ENCODE measurements at places on chromosomes 16 and 17.

- no peak for DNase-seq
Observed at GRCh38 chr16:86320237-86320595, 190.1 kb upstream of the FOXF1 start.

DNA sequence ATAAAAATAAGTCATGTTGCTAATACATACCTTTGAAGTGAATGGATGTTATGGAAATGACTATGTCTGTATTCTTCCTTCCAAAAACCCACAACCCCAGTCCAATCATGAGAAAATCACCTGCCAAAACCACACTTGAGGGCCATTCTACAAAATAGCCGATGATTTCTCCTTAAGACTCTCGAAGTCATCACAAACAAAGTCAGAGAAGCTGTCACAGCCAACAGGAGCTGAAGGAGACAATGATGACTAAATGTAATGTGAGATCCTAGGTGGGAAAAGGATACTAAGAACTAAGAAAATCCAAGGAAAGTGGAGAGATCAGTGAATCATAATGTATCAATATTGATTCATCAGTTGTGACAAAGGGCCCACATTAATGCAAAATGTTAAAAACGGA is 432.9 kb upstream of the DYNLRB2 start:
- no peak for DNase-seq

- DNase-seq, result no peak
Observed at GRCh38 chr17:19705201-19705600, 11.2 kb downstream of the SLC47A2 start.

- DNase-seq, result peak; percentile 62
Observed at GRCh38 chr16:2912330-2913199, 834 bp downstream of the FLYWCH1 start.

DNA sequence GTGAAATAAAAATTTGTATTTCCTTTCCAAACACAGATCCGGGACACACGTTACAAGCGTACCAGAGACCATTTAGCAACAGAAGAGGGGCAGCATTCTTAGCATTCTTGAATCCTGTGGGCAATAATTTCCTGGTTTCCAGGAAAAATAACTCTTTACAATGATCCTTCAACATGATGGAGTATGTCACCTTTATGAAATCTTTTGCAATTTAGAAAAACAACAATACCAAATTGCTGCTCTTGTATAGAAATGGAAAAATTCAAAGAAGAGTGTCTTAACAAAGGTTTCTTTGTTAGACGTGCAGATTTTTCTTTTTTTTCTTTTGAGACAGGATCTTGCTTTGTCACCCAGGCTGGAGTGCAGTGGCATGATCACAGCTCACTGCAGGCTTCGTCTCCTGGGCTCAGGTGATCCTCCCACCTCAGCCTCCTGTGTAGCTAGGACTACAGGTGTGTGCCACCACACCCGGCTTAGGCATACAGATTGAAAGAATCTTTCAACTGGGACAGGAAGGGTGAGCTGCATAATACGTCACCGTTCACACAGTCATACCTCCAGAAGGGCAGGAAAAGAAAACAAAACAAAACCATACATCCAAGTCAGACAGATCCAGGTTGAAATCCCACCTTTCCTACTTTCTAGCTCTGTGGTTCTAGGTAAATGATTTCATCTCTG is 10.8 kb upstream of the GCSH start:
- no peak for DNase-seq

GRCh38 chr17:17500999-17501605 is 4.9 kb upstream of the RASD1 start:
- no peak for DNase-seq

DNA sequence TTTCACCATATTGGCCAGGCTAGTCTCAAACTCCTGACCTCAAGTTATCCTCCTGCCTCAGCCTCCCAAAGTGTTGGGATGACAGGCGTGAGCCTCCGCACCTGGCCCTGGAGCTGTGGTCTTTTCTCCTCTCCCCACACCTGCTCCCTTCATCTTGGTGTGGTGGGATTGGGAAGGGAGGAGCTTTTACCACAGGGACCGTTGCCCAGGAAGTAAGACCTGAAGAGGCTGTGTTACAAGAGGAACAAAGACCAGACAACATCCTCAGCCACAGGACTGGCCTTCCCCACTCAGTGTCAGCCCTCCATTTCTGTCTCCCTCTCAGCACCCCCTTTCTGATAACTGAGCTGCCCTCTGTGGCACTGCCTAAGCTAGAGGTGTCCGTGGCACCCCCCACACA is 9.4 kb upstream of the C17orf113 start:
- no peak for DNase-seq

- DNase-seq, result no peak
Observed at GRCh38 chr17:79676796-79677195, 53.9 kb upstream of the ENPP7 start.

DNA sequence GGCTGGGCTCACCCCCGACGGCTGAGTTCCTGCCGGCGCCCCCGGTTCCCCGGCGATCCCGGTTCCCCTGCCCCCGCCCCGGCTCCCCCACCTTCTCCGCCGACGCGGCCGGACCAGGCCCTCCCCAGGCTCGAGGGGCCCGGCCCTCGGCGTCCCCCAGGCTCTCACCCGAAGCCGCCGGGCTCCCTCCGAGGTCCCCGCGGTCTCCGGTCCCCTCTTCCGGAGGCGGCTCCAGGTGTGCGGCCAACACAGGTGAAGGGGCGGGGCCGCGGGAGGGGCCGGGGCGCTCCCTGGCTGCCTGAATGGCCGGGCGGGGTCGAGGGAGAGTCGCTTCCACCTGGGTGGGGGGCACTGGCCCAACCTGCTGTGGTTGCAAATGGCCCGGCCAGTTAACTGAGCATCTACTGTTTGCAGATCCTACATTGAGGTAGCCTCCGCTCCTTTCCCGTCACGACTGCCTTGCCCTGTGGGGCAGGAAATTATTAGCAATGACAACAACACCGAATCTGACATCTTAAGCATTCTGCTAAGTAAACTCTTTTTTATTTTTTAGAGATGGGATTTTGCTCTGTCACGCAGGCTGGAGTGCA is at the start of gene BICDL2:
TSS of gene BICDL2 (minus strand) at position 219 of the 590 bp plus-strand sequence. CDS start 1,448 bp downstream, outside the sequence.
- no peak for DNase-seq

DNA sequence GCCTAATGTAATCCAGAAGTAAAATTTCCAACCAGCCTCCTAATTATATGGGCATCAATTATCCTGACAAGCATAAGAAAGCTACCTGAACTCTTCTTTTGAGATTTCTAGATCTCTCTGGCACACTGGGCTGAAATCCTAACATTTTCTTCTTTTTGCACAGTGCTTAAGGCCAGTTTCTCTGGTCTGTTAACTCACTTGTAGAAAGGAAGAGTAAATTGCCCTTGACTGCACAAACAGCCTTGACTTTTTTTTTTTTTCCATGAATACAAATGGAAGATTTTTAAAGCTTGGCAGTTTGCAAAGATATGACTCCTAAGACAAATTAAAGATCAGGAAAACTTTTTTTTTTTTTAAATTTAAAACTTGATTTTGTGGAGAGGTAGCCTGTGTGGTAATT is 291.2 kb upstream of the MON1B start:
- DNase-seq, result no peak

DNA sequence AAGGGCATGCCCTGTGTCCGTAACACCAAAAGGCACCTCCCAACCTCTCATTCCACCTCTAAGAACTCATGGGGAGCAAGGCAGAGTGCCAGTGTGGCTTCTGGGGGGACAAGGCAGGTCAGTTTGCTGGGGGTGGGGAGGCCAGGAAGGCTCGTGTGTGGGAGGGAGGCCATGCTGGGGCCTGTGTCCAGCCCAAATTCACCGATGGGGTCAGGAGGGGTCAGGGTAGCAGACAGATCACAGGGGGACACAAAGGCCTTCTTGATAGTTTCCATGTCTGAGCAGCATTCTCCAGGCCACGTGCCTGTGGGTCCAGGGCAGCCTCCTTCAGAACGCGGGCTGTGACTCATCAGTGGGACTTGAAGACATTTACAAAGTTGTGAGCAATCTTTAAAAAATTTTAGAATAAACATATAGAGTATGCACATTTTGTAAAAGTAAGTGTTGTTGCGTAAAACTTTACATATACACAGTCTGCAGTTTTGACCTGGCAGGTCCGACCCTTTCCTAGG is 20.9 kb downstream of the SPACA3 start:
- no peak for DNase-seq

GRCh38 chr16:66578651-66579531 is at the start of gene CMTM2:
TSS of gene CMTM2 (plus strand) at chr16:66579463. CDS start at chr16:66579608, 145 bp downstream.
- no peak for DNase-seq

GRCh38 chr17:40025991-40026815 is 11.0 kb downstream of the CSF3 start:
- DNase-seq, result peak; percentile 50

GRCh38 chr17:13728781-13729180 is 127.1 kb upstream of the HS3ST3A1 start:
- DNase-seq, result no peak

GRCh38 chr17:179781-180380 is 1.6 kb downstream of the DOC2B start:
- DNase-seq, result no peak

GRCh38 chr16:64983963-64984362 is 137.9 kb downstream of the CDH11 start:
- no peak for DNase-seq

- no peak for DNase-seq
Observed at GRCh38 chr16:57613514-57613913, 14.9 kb upstream of the ADGRG1 start.

DNA sequence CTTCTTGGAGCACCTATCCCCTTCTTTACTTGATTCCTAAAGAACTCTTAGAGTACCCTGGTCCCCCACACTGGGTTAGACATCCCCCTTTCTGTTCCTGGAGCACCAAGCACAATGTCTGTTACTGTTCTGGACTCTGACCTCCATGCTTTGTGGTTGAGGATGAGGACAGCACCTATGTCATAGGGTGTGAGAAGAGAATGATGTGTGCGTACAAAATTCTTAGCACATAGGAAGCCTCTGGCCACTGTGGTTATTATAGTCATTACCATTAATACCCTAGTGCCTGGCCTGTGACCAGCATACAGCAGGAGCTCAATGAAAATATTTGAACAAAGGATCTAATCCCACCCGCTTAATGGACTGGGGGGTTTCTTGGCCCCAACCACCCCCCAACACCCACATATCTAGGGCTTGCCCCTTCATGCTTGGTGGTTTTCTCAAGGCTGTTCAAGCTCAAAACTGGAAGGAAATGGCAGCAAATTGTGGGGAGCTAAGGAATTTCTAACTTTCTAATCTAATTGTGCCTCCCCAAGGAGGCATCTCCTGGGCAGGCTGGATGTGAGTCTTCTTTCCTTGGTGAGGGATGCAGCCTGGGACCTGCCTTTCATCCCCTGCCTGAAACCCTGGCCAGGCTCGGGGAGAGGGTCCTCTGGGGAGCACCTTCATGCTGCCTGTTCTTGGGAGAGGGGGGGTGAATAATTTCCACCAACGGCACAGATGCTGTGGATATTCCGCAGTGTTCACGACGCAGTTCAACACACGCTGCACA is 1.5 kb upstream of the CMIP start:
- DNase-seq, result no peak

- DNase-seq, result no peak
Observed at GRCh38 chr17:53101706-53102105, 721.0 kb upstream of the KIF2B start.

DNA sequence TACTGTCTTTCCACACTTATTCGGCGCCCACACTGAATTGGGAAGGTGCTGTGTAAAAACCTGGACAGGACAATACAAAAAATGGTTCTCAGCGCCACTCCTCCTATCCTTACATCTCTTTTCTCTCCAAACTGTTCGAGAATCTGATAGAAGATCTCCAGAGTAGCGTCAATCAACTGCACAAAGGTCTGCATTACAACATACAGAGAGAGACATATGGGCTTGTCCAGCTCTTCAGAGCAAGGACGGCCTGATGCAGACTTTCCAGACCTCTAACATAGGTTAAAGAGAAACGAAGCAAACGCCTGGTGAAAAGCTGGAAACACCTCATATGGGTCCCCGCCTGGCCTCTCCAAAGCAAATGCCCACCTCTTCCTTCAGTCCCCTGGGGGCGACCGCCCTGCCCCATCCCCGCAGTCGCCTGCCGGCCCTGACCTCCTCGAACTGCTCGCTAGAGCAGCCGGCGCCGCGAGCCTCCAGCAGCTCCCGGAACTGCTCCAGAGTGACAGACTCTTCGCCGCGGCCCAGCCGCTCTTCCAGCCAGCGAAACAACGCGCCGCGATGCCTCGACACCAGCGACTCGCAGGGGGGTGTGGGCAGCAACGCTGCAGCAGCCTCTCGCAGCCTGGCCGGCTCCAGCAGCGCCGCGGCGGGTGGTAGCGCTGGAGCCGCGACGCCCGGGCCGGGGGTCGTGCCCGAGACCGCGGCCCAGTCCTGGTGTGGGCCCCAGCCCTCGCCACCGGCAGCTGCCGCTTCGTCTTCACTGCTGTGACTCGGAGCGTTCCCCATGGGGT is 526 bp downstream of the ZZEF1 start:
- DNase-seq, result peak; percentile 38

DNA sequence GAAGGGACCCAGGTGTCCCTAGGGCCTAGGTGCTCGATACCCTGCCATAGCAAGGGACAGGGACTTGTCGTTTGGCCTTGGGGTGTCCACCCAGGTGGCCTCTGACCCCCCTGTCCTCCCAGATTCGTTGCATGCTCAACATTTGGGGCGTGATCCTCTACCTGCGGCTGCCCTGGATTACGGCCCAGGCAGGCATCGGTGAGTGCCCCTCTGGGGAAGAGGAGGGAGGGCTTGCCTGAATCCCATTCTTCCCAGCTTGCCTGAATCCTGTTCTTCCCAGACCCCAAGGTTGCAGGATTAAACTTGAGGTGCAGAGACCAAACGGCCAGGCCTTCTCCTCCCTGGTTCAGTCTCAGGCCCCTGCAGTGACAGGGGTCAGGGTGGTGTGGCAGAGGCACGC is 3.2 kb downstream of the SLC12A3 start:
- no peak for DNase-seq

DNA sequence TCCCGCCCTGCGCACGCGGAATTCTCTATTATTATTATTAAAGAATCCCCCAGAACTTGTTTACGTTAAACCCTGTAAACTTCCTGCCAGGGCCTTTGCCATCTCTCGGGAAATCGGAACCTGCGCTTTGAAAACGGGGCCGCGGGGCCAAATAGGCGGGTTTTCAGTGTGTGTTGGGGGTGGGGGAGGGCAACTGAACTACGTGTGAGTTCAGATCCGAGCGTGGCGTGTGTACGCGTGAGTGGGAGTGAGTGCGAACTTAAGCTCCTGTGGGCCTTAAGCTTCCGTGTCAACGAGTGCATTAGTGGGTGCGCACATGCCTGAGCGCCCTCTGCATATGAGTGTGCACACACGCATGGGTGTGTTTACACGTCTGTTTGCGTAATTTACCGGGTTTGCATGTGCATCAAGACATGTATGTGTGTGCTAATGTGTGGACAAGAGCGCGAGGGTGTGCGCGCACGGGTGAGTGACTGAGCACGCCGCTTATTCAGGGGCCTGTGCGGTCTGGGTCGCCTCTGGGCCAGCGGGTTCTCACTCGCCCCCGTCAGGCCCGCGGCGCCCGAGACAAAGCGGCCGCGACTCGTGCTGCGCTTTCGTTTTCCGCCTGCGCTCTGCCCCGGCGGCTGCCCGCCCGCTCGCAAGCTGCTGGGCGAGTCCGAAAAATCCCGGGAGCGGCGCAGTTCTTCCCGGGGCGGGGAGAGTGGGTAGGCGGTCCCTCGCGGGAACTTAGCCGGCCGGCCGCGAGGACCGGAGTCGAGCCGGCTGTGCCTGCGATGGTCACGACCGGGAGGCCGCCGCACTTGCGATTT is 1.2 kb upstream of the FOXF1 start:
- peak; percentile 61 for DNase-seq

GRCh38 chr17:40857535-40857934 is 9.5 kb downstream of the KRT12 start:
- no peak for DNase-seq

GRCh38 chr17:80884811-80885210 is 106.8 kb upstream of the CHMP6 start:
- DNase-seq, result no peak

- no peak for DNase-seq
Observed at GRCh38 chr17:50585346-50585745, 24.8 kb downstream of the CACNA1G start.

Measured in activated T-cell treated with anti-CD3 and anti-CD28 coated beads, Interleukin-2, amount 50 U/mL, for 48 hours (primary cell).